Activated CD8-positive, alpha-beta memory T cell treated with anti-CD3 and anti-CD28 coated beads, Interleukin-2, amount 50 U/mL, for 48 hours (primary cell): ENCODE measurements at places on chromosomes 4 and X.

DNA sequence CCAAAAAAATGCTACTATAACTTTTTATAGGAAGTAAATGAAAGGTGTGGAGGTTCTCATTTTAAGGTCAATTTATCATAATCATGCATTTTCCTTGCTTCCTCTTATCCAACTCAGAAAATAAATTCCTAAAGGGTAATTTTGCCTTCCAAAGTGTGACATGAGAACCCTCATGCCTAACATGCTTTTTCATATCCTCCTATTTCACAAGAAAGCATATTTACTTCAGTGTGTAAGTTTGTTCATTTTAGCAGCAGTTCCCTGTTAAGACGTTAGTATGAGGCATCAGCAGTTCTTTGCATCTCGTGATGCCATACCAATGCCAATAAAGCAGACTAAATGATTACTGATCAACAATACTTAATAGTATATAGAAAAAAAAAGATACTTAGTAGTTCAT, 18.4 kb downstream of the WDFY3 start:
- DNase-seq: no peak

DNA sequence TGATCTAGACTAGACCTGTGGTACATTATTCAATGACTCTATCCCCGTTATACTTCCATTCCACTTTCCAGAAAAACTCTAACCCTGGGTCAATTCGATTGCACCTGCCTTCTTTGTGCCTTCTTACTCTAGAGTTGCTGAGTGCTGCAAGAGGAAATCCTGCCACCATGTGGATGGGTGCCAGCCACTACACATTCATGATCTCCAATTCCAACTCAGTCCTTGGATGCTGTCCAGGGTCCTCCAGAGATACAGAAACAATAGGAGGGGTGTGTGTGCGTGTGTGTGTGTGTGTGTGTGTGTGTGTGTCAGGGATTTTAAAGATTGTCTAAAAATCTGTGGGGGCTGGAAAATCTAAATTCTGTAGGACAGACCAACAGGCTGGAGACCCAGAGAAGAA, 42.9 kb upstream of the INTS6L start:
- no peak for DNase-seq

GRCh38 chrX:76155786-76156185, 17.1 kb upstream of the PBDC1 start:
- no peak for DNase-seq

DNA sequence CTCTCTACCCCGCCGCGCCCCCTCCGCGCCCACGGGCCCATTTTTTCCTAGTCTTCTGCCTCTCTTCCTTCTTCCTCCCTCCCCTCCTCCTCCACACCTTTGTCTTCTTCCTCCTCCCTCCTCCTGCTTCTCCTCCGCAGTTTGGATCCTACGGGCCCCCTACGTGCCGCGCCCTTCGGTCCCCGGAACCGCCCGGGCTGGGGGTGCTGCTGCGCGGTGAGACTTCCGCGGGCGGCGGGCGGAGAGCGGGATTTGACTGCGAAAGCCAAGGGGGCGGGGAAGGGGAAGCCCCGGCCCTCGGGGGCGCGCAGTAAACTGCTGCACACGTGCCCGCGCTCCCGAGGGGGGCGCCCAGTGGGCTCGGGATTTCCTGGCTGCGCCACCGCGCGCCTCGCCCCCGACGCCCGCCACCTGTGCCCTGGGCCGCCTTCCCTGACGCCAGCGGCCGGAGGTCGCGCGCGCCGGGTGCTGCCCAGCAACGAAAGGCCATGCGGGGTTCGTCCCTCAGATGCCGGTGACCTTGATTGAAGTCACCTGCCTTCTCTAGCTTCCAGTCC, 3.3 kb upstream of the NKX3-2 start:
- DNase-seq: no peak

DNA sequence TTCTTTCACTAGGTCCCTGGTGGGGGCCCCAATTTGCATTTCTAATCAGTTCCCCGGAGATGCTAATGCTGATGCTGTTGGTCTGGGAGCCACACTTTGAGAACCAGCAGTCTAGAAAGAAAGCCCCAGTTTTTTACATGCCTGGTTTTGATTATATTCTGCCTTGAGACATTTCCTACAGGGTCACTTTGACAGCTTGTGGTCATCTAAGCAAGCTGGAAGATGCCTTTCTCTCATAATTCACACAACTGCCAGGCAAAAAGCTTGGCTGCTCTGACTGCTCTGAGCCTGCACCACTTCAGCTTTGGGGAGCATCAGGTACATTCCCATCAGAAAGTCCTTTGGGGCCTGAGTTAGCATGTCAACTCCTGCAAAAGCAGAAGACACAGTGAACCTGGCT, 5.9 kb upstream of the PLAC1 start:
- DNase-seq: no peak

DNA sequence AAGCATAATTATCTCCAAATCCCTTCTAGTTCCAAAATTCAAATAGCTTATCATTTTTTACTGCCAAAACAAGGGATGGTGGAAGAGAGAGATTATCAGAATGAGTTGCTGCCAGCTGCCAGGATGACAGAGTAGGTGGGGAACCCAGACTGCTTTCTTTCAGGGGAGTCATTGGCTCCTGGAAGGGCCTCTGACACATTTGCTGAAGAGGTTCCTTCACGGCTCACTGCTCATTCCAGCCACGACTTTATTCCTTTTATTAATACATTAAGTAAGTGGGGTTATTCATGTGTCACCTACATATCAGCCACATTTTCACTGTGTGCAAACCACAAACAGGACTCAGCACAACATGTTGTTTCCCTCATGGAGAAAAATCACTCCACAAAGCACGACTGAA, 12.7 kb upstream of the SMIM43 start:
- no peak for DNase-seq

DNA sequence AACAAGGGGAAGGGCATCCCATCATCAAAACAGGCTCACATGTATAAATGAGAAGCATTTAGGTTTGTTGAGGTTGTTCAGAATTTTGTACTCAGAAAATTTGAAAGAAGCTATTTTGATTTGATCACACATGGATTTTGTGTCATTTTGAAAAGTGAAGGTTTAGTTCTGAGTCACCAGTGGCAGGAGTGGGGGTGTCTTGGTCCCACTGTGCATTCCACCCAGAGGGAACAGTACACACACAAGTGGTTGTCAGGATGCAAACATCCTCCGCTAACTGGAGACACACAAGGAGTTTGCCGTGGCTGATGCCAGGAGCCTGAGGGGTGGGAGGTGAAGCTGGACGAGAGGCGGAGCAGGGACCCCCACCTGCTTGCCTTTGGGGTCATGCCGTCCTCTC, 198.2 kb upstream of the PSAPL1 start:
- DNase-seq: no peak

DNA sequence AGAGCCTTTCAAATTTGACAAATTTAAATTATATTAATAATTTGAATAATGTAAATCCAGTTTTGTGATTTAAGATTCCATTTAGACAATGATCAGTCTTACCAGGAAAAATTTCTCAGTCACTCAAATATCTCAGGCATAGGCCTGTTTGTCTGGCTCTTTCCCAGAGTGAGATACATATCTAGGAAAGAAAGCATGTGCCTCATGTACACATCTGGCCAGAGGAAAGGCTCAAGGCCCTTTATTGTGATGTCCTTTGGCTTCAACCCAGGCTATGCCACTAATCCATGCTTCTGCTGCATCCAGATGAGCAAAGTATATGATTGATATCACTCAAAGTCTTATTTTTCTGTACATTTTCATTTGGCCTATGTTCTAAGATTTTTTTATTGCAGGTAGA, 473.3 kb upstream of the ADGRL3 start:
- no peak for DNase-seq

- no peak for DNase-seq
These were observed 26.2 kb downstream of the CD99 start for GRCh38 chrX:2717312-2717711.

GRCh38 chrX:80807606-80807991, 2.1 kb downstream of the BRWD3 start:
- no peak for DNase-seq

- DNase-seq: no peak
These were observed 1120.2 kb downstream of the ARAP2 start for GRCh38 chr4:35124106-35124505.

- DNase-seq: no peak
These were observed 14.9 kb upstream of the PDE5A start for GRCh38 chr4:119643306-119644042.
